Activated T-cell treated with anti-CD3 and anti-CD28 coated beads for 4 hours (primary cell): ENCODE measurements at places on chromosomes 7 and 10.

GRCh38 chr10:110373857-110374654 lies 69.3 kb upstream of the SMNDC1 start:
- no peak for DNase-seq

- DNase-seq: no peak
These were observed 40.7 kb upstream of the FMC1 start for GRCh38 chr7:139300390-139300789.

DNA sequence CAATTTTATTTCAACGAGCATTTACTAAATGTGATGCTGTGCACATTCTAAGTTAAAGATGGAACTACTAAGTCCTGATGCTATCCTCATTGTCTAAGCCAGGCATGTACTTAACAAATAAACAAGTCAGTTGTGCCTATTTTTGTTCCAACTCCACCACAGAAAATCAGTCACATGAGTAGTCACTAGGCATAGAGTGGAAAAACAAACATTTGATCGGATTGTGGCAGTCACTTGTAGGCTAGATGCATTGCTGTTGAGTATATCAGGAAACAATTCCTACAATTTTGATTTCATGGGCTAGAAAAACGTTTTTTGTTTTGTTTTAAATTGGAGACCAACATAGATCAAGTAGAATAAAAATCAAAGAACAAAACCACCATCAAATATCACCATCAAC lies 177.6 kb upstream of the SLC25A13 start:
- no peak for DNase-seq

GRCh38 chr10:117216028-117216427 lies 18.7 kb downstream of the KCNK18 start:
- no peak for DNase-seq

- no peak for DNase-seq
These were observed 1407.5 kb upstream of the LRRTM3 start for GRCh38 chr10:65518379-65518778.

DNA sequence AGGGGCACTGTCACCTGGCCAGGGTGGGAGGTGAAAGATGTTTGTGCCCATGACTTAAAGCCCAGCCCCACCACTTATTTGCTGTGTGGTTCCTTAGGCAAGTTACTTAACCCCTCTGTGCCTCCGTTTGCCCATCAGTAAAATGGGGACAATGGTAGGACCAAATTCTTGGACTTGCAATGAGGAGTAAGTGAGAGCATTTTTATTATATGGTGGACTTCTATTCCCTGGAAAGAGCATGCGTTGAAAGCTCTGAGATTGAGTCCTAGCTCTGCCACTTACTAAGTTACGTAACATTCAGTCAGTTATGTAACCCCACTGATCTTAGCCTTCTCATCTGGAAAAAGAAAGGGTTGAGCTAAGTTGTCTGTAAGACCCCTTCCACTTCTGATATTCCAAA lies 18.8 kb downstream of the VSIR start:
- DNase-seq: no peak

GRCh38 chr7:1223196-1223981 lies 9.3 kb upstream of the UNCX start:
- no peak for DNase-seq

DNA sequence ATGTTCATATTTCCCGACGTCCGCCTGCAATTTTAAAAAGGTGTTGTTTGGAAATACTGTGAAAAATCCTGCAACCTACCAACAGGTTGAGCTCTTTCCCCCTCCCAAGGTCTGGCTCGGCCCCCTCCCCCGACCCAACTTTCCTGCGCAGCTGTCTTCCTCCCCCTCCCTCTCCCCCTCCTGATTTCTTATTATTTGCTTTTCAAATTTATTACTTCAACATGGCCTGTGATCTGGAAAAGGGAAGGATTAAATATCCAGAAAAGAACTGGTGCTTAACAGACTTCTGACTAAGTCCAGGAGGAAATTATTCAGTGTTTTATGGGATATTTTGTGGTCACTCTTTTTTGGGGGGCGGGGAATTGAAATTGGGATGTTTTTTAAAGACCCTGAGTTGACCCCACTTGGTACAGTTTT lies 2.4 kb downstream of the ARID5B start:
- DNase-seq: no peak

- DNase-seq: no peak
These were observed 99.9 kb upstream of the BAIAP2L1 start for GRCh38 chr7:98500764-98501163.

DNA sequence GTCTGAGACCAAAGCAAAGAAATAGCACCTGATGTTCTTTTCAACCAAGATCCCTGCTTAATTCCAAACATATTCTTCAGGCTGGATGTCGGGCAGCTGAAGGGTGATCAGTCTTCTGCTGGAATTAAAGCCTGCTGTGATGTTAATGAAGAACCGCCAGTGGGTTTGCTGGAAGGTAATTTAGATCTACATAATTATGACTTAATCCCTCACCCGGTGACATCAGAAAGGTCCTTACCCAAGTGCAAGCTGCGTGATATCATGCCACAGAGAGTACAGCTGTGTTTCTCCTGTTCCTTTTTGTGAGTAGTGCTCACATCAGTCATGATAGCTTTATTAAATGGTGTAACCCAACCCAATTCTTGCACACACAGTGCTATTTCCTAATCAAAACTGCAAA lies 29.1 kb upstream of the LRGUK start:
- no peak for DNase-seq

- DNase-seq: no peak
These were observed 188.6 kb downstream of the RPS24 start for GRCh38 chr10:78222096-78222790.

DNA sequence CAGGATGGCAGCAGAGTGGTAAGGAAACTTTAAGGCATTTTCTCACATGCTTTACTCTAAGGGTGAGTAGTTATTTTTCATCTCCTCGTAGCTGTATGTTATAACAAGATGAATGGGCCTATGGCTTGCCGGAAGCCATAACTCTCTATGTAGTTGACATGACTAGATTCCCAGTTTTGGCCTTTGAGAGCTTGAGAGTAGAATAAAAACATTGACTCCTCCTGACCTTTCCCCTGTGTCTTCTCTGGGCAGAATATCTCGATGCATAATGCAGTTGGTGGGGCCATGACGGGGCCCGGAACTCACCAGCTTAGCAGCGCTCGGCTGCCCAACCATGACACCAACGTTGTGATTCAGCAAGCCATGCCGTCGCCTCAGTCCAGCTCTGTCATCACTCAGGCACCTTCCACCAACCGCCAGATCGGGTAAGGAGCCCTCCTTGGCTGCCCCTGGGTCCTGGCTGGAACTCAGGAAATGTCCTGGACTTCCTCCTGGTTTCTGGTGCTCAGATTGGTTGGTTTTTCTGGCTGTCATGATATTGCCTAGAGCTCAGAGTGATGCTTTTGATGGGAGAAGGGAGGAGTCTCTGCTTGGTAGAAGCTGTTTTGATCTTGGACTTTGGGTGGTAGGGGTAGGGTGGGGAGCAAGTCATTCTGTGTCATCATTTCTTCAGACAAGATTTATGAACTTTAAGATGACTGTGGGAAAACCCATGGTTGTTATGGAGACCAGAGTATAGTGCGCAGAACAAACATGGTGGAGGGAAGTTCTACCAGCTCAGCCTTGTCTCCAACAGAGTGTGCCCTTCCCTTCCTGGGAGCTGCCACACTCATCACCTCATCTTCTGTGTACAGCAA lies 158.0 kb downstream of the CREB5 start:
- DNase-seq: no peak

- no peak for DNase-seq
These were observed 420.9 kb upstream of the MGMT start for GRCh38 chr10:129046065-129046681.

GRCh38 chr10:121501796-121502195 lies 96.4 kb downstream of the FGFR2 start:
- DNase-seq: no peak

DNA sequence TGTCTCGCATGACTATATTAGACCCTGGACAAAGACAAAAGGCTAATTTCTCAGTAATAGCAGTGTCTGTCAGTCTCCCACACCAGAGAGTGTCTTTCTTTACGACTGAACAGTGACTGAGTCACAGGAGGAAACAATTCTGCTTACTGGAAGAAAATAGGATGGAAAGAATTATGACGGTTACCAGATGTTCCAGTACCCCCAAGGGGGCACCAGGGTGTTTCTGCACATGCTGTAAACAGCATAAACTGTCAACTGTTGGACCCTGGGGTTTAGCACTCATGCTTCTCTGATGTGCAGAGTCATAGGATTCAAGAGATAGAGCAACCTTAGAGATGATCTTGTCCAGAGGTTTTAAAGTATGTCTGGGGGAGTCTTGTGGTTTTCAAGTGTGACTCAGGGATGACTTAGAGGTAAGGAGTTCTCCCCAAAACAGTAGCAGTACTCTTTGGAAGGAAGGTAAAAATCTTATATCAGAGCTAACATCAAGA lies 291.7 kb downstream of the THSD7A start:
- no peak for DNase-seq

DNA sequence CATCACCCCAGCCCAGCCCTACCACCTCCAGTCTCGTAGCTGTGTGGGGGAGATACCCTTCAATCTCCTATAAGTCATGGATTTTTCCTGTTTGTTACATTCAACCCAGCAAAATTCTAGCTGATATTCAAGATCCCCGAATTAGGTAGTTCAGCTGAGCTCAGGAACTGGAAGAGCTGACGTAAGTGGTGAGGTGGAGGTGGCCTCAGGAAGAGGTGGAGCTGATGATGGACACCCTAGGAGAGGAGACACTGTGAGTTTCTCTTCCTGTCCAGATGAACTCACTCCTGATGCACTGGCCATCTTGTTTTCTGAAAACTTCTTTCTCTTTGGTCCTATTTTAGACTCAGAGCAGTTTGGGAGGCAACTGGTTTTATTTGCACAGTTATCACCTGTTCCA lies 90.5 kb upstream of the PITRM1 start:
- DNase-seq: no peak

- DNase-seq: no peak
These were observed at the start of gene SORCS1 for GRCh38 chr10:107163881-107164861. Gene SORCS1, minus strand, starts transcription at chr10:107164706.

DNA sequence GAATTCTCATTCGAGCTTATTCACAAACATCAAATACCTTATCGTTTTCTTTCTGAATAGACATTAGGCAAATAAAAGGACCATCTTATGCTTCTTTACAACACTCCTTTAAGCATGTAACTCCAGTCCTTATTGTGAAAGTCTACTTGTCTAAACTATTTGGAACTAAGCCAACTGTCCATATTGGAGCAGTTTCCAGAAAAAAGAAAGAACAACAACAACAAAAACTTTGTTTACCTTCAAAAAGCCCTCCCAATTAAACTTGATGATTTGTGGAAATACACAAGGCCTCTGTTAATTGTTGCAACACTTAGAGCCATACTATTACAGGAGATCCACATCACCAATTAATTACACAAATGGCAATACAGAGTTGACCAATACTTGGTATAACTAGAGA lies 163.6 kb downstream of the GALNT11 start:
- no peak for DNase-seq

GRCh38 chr10:47344996-47345870 lies 2.9 kb upstream of the RBP3 start:
- no peak for DNase-seq

DNA sequence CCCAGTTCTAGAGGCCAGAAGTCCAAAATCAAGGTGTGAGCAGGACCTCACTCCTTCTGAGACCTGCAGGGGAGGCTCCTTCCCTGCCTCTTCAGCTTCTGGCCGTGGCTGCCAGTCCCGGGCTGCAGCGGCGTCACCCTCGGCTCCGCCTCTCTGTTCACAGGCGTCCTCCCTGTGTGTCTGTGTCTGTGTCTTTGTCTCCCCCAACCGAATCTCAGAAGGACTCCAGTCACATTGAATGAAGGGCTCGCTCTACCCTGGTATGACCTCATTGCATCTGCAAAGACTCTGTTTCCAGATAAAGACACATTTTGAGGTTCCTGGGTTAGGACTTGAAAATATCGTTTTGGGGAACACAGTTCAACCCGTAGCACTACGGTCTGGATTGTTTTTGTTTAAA lies 33.1 kb upstream of the GALNT11 start:
- peak; percentile 11 for DNase-seq

DNA sequence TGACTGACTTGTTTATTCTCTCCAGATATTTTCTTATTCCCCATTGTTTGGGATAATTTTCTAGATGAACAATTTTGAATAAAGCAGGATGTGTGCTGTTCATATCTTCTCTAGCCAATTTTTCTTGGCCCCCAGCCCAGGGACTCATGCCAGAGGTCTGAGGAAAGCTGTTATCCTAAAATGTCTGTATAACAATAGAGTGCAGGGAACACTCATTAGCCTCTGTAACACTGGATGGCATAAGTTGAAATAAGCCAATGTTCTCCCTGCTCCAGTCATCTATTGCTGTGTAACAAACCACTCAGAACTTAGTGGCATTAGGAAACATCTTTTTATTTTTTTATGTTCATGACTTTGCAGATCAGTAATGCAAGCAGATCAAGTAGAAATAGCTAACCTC lies 121.7 kb upstream of the TRIM24 start:
- DNase-seq: no peak

DNA sequence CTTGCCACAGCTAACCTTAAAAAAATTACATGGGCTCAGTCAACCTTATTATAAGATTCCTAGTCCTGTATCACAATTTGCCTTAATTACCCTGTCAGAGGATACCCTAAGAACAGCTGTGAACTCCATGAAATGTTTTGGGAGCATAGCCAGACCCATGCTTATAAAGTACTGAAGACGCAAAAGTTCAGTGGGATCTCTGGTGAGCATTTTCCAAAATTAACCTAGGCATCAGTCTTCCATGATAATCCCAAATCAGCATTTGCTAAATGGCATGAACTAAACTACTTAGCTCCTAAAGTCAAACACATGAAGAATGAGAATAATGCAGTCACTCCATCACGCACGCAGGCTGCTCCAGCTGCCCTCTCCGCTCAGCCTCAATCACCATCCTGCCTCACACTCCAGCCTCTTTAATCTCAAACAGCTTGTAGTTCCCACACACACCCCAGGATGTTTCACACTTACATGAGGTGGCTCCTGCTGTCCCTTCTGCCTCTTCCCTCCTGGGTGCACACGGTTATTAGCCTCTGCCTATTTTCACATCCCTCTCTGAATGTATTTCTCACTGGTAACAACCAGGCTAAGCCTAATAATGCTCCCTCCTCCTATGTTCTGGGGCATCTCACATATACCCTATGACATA lies 15.3 kb downstream of the IGF2BP3 start:
- DNase-seq: no peak

DNA sequence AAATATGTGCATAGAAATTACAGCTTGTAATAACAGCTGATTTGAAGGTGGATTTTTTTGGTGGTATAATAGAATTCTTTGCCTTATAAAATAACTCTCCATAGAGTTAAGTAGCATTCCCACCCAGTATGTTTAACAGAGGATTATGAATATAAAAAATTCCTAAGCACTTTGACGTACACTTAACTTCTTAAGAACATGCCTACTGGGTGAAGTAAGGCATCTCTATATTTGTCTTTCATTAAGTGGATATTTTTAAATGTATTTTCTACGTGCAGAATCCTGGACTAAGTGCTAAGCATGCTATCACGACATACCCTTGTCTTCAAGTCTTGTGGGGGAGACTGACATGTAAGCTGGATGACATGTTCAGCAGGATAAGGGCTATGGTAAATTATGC lies 217.7 kb upstream of the BMPER start:
- DNase-seq: no peak

- no peak for DNase-seq
These were observed 39.1 kb downstream of the CDK1 start for GRCh38 chr10:60817398-60817805.
